ENCODE measurements at places on chromosomes 13 and 19.

- DNase-seq = no peak
Measured at GRCh38 chr13:53822136-53822535, 793.5 kb downstream of the OLFM4 start.

DNA sequence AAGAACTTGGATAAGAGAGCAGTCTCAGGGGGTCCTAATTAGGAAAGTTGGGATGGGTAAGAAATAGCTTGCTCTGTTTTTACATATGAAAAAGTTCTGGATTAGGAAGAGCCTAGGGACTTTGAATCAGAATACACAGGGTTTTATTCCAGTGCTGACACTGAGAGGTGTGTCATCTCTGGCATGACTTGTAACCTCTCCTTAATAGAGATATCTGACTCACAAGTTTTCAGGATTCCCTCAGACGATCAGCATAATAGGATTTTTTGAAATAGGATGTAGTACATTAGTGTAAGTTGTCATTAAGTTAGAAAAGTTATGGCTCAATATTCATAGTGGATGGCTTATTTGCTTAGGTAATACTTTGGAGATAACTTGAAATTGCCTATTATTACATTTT, 555.2 kb upstream of the MIR17HG start:
- no peak for DNase-seq

DNA sequence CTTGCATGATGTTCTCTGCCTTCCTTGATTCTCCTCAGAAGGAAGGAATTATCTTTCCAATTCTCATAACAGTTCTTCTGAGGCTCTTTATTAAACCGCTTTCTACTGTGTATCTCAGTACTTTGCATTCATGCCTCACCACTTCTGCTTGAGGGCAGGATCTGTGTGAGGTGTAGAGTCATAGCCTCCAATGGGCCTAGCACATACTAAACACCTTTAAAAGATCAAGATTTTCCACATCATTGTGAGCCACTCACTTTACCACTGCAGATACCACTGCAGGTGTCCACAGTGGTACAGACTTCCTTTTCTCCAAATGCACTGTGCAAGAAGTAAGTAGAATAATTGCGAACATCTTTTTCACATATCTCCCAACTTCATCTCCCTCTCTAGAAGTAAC, 76.7 kb downstream of the NDFIP2 start:
- DNase-seq = no peak

DNA sequence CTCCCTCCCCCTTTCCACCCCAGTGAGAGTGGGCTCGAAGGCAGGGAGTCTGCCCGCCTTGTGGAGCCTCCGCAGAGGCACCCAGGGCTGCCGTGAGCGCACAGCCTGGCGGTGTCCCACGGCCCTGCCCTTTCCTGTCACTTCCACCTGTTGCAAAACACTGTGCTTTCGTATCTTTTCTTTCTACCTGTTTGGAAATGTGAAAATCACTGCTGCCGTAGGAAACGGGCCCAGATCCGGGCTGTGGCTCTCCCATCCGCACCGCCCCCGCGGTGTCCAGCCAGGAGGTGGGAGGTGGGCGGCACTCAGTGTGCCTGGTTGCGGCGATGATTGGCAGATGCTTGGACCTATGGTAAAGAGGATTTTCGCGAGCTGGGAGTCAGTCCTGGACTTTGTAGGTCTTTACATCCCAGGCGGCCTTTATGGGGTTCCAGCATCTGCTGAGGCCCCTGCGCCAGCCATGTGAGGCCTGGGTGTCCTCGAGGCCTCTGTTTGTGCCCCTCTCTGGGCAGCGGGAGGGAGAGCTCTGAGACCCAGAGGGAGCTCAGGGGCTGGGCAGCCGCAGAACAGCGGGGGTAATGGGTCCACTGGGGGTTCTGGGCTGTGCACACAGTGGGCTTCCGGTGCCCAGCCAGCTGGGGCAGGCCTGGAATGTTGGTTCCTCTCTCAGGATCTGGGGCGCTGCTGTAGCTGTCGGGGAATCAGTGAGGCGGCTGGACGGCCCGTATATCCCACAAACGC, 6.1 kb downstream of the STK11 start:
- DNase-seq = no peak

DNA sequence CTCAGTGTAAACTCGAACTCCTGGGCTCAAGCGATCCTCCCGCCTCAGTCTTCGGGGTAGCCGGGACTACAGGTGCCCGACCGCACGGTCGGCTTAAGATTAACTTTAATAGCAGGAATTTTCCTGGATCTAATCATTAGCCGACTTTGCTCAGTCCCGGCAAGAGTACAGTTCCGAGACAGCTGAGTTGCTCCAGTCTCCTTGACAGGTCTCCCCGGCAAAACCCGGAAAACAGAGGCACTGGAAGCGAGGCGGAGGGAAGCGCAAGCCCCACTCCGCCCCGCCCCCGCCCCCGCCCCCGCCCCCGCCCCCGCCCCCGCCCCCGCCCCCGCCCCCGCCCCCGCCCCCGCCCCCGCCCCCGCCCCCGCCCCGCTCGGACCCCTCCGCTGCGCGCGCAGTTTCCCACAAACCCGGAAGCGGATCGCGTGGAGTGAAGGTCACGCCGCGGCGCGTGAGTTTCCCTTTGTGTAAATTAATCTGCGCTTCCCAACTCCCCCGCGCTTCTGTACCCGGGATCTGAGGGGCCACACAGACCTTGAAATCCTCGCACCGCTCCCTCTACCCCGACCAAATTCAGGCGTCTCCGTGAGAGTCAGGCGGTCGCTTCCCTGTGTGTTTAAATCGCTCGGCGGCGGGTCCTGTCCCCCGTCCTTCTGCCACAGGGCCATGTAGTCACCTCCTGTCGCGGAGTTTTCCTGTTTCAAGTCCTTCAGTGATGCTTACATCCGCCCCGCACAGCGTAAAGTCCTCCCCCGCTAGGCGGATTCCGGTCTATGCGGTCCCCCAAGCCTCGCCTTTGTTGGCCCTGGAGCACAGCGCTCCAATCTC, at the start of gene ZNF480:
Gene ZNF480 (plus strand): TSS at position 397 of the 828 bp plus-strand sequence. CDS start 3,244 bp downstream, outside the sequence.
- no peak for DNase-seq

- no peak for DNase-seq
Measured at GRCh38 chr19:14561847-14562351, 10.0 kb downstream of the NDUFB7 start.

- DNase-seq = no peak
Measured at GRCh38 chr19:54399189-54399588, 16.1 kb upstream of the TTYH1 start.

- DNase-seq = no peak
Measured at GRCh38 chr13:99969919-99970650, 1.5 kb downstream of the ZIC5 start.

GRCh38 chr13:98216135-98216565, 39.1 kb upstream of the RNF113B start:
- no peak for DNase-seq

All from cortex of kidney (tissue), 1 donor.